ENCODE measurements at places on chromosomes 5 and 9.

DNA sequence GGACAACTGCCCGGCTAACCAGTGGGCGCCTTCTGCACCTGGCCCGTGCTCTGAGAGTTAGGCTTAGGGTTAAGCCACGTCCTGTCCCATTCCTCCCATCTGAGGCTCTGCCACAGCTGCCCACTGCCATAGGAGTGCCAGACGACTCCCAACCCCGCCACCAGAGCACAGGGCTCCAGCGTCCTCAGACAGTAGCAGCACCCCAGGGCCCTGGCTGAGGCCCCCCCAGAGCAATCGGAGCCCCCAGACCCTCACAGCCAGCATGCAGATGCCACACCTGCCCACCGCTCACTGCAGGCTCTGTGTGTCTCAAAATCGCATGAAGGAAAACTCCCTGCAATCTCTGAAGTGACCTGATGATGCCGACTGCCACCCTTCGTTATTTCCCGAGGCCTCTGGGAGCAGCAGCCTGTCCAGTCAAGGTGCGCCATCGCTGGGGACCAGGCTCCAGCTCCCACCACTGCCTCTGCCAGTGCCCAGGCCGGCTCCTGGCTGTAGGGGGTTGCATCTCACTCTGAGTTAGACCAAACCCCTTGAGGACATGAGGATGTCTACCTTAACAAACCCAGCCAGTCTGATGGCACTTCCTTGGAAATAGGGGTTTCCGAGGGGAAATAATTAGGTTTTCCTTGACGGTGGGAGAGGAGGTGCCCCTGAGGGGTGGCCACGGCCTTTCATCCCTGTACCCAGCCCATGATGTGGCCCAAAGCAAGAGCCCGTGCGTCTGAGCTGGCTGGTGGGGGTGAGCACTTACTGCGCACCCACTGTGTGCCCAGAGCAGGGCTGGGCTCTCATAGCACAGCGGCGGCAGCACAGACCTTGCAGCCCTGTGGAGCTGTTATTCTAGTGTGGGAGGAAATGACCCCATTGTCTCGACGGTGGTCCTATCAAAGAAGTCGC, 58.0 kb upstream of the RNF130 start:
- no peak for DNase-seq

DNA sequence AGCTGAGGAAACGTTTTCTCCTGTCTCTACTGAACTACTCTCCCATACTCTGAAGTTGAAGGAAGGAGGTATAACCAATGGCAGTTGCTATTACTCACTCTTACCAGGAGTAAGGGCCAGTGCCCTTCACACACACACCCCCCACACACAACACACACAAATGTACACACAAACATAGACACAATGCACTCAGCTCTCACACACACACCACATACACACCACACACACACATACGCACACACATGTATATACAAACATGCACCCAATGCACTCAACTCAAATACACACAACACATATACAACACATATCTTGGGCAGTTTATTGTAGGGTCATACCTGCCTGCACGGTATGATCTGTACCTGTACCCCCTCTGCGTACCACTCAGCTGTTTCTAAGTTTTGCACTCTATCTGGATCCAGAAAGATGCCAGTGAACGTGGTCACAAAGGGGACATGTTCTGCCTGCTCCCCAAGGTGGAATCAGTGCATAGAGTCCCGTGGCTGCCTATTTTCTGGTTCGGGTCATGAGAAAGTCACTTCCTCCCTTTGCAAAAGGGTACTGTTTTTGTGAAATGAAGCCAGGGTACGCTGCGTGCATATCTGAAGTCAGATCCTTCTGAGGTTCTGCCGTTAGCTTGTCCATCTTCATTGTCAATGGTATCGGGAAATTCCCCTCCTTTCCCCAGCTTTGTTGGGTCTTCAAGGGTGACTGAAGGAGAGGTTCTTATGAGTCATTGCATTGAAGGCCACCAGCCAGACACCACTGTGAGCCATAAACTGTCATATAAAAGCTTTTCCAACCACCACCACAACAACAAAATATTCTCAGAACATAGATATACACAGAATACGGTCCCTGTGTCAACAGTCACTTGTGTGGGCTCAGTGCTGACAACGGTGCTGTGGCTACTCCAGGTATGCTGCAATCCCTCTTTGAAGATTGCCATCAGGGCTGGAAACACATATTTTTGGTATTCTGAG, 131.9 kb downstream of the UGCG start:
- no peak for DNase-seq

GRCh38 chr5:38420691-38421390, 135.6 kb downstream of the LIFR start:
- DNase-seq = peak; percentile 28

DNA sequence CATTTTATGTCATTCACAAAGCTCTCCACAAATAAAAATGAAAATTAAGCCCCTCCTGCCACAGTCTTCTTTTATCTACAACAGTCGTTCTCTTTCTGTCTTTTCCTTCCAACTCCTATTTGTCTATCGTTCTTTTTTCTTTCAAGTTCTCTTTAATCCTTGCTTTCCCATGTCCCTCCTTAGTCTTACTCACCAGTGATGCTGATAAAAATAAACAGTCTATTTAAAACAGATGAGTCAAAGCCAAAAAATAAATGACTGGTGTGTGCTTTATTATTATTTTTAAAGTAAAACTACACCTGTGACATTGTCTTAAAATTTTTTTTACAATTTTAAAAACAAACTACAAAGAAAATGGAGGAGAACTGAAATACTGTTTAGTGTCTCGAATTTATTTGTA, 137.1 kb upstream of the TMEM161B start:
- DNase-seq = no peak
